ENCODE measurements at places on chromosomes 6 and 20.

GRCh38 chr20:38755324-38755910 lies 7.2 kb downstream of the ACTR5 start:
- DNase-seq, result no peak

DNA sequence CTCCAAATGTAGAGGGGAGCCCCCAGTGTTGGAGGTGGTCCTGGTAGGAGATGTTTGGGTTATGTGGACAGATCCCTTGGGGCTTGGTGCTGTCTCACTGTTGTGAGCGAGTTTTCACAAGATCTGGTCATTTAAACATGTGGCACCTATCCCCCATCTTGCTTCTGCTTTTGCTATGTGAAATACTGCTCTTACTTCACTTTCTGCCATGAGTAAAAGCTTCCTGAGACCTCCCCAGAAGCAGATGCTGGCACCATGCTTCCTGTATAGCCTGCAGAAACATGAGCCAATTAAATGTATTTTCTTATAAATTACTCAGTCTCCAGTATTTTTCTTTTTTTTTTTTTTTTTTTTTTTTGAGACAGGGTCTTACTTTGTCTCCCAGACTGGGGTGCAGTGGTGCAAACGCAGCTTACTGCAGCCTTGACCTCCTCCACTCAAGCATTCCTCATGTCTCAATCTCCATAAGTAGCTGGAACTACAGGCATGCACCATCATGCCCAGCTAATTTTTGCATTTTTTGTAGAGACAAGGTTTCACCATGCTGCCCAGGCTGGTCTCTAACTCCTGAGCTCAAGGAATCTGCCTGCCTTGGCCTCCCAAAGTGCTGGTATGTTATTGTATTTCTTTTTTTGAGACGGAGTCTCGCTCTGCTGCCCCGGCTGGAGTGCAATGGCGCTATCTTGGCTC lies 177.1 kb downstream of the ALDH8A1 start:
- DNase-seq, result no peak

GRCh38 chr6:138464085-138464484 lies 35.2 kb downstream of the NHSL1 start:
- DNase-seq, result no peak

GRCh38 chr20:33732166-33732970 lies 572 bp downstream of the ZNF341 start:
- peak; percentile 94 for DNase-seq

- DNase-seq, result no peak
Observed at GRCh38 chr20:58721951-58722778, 29.6 kb downstream of the NPEPL1 start.

GRCh38 chr20:42610070-42610469 lies 579.6 kb downstream of the PTPRT start:
- DNase-seq, result no peak

DNA sequence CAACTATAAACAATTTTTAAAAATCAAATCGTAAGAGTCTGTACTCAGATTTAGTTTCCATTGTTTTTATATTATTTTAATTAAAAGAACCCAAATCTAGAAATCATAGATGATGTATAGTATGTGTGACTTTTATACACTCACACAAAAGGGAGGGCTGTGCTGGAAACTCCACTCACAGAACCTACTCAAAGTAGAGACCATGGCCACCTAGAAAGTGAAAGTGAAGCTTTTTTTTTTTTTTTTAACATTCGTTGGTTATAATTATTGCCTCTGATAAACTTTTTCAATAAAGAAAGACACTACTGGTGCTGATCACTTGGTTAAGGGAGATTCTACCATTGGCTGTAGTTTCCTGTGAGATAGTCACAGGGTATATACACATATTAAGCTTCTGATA lies 37.9 kb upstream of the PRL start:
- no peak for DNase-seq

- DNase-seq, result no peak
Observed at GRCh38 chr6:69106511-69106910, 471.4 kb downstream of the ADGRB3 start.

DNA sequence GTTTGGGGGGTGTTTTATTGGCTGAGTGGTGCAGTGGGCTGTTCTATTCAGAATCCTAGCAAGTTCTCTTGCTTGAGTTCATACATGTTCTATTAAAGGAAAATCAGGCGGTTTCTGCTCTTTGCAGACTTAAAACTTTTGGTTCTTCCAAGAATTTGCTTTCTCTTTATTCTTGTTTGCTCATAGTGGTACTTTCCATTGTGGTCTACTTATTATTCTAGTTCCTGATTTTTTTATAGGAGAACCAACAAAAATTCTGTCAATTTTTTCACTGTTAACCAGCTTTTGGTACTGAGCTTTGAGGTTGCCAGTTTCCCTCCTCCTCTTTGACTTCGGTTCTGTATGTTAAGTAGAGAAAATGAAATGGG lies 6.7 kb downstream of the AFDN start:
- DNase-seq, result no peak

GRCh38 chr6:54856129-54856528 lies 9.6 kb downstream of the FAM83B start:
- DNase-seq, result no peak

DNA sequence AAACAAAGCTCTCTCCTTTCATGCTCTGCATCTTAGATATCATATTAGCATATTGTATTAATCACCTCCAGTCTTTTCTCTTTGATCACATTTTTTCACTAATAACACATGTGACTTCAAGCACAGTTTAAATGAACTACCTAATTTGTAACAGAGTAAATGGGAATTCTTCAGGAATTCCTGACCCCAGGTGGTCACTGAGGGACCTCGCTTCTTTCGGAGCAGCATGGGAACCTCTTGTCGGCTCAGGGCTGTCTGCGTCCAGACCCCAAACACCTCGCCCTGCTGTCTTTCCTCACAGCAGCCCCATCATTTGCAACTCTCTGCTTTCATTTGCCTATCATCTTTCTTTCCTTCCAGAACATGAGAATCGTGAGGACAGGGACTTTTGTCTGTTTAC lies 103.5 kb downstream of the DACT2 start:
- no peak for DNase-seq

- DNase-seq, result no peak
Observed at GRCh38 chr20:45695496-45695895, 6.3 kb upstream of the WFDC13 start.

DNA sequence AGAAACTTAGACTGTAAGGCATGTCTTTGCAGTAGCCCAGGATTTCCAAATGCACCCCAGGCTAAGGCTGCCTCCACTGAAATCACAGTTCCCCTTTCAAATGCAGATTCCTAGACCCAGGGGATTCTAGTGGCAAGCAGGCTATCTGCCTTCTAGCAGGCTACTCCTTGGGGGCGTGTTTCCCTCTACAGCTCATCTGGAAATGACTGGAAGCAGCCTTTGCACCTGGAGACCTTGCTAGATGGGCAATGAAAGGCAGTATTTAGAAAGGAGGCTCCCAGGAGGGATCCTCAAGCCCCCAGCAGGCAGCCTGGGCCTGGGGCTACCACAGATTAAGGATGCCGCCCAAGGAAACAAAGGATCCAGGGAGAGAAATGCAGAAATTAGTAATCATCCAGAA lies 26.0 kb upstream of the SYNDIG1 start:
- no peak for DNase-seq

DNA sequence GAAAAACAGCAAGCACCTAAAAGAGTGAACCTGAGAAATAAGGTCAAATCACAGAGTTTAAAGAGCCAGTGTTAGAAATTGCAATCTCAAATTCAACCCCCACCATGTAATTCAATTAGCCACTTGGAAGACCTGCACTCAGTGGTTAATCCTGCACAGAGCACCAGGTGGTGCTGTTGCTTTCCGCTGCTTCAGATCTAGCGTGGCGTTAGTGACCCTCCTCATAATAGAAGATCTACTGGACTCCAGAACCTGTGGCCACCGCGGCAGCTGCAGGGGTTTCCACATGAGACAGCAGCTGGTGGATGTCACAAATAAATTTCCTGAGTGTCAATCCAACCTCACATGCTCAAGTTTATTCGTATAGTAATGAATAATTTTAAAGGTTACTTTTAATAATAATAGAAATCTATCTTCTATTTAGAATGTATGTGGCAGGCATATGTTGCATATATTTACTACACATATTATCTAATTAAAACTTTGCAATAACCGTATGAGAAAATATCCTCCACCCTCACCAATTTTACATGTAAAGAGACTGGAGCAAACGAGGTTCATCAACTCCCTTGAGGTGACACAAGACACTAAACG lies 84.4 kb downstream of the SYNE1 start:
- DNase-seq, result peak; percentile 20

DNA sequence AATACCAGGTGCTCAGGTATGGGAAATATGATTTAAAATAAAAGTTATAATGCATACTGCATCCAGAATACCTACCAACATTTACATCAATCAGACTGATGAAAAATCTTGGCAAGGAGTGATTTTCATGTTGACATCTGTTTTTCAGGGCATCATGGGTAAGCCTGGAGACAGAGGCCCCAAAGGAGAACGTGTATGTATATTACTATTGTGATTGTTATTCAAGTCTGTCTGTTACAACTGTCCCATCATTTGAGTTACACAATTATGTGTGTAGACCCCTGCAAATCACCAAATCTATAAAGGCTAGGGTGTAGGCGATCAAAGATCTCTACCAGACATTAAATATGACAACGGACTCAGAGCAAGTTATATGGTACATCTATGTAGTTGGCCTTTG lies 118.2 kb downstream of the COL9A1 start:
- no peak for DNase-seq

GRCh38 chr20:32483351-32484224 lies 101.5 kb downstream of the NOL4L start:
- peak; percentile 46 for DNase-seq

DNA sequence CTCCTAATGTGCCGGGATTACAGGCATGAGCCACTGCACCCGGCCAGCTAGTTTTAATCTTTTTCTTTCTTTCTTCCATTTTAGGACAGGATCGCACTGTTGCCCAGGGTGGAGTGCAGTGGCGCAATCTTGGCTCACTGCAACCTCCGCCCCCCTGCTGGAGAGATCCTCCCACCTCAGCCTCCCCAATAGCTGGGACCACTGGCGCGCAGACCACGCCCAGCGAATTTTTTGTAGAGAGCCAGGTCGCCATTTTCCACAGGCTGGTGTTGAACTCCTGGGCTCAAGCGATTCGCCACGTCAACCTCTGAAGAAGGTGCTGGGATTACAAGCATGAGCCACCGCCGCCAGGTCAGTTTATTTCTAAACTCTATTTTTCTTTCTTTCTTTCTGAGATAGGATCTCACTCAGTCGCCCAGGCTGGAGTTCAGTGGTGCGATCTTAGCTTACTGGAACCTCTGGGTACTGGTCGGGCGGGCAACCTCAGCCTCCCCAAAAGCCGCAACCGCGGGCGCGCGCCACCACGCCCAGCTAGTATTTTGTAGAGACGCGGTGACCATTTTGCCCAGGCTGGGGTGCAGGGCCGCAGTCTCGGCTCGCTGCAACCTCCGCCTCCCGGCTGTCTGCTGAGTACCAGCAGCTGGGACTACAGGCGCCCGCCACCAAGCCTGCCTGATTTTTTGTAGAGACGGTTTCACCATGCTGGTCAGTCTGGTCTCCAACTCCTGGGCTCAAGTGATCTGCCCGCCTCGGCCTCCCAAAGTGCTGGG lies 20.0 kb upstream of the LIN28B start:
- DNase-seq, result no peak

- DNase-seq, result peak; percentile 77
Observed at GRCh38 chr6:43878823-43879495, 108.9 kb downstream of the VEGFA start.

GRCh38 chr20:9996944-9997343 lies 37.8 kb upstream of the ANKEF1 start:
- no peak for DNase-seq

GRCh38 chr6:156348849-156349248 lies 428.3 kb upstream of the ARID1B start:
- DNase-seq, result no peak

- no peak for DNase-seq
Observed at GRCh38 chr20:38200646-38201045, 35.6 kb upstream of the TGM2 start.

- no peak for DNase-seq
Observed at GRCh38 chr20:39013662-39014109, 51.5 kb downstream of the DHX35 start.

DNA sequence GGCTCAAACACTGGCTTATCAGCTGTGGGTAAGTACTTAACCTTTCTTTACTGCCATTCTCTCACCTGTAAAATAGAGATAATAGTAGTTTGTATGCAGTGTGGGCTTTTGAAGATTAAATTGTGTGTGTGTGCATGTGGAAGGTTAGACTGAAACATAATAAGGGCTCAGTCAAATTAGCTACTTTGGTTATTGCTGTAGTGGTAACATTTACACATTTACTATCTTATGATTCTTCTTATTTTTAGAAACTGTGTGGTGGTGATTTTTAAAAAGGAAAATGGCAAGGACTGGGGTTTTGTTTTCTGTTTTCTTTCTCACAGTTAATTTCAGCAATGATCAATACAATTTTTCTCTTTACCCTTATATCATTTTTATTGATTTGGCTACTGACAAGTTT lies 206.9 kb downstream of the NKAIN2 start:
- no peak for DNase-seq

- DNase-seq, result no peak
Observed at GRCh38 chr6:37524025-37524969, 24.6 kb upstream of the CCDC167 start.

GRCh38 chr6:129150507-129150906 lies 267.6 kb downstream of the LAMA2 start:
- DNase-seq, result no peak

GRCh38 chr20:52899041-52899608 lies 73.0 kb upstream of the TSHZ2 start:
- DNase-seq, result no peak

DNA sequence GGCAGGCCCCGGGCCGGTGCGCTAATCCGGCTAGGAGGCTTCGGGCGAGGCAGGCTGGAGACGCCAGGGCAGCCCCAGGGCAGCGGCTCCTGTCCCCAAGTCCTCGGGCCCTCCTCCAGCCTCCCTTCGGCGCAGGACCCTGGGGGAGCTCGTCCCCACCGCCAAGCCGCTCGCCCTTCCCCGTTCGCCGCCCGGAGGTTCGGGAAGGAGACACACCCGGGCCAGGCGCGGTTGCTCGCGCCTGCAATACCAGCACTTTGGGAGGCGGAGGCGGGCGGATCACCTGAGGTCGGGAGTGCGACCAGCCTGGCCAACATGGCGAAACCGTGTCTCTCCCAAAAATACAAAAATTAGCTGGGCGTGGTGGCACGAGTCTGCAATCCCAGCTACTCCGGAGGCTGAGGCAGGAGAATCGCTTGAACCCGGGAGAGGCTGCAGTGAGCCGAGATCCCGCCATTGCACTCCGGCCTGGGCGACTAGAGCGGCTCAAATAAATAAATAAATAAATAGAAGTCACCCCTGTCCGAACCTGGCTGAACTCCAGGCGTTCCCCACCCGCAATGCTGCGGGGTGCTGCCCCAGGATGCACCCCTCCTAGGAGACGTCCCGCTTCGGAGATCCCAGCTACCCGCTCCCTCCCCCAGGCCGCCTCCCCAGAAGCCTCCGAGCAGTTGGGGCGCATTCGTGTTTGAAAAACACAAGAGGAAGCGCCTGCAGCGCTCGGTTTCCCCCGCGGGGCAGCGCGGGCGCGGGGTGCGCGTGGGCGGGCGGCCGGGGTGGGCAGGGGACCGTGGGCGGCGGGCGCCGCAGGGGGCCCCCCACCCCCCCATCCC lies 27.5 kb downstream of the SERPINB9 start:
- DNase-seq, result no peak

- no peak for DNase-seq
Observed at GRCh38 chr6:27911956-27912446, at the start of gene OR2B2. Gene OR2B2 (minus strand): TSS chr6:27912396. CDS start chr6:27912319, 77 bp downstream.

Measured in amygdala (tissue), 56 donors.